ENCODE measurements at places on chromosomes 11 and 22.

DNA sequence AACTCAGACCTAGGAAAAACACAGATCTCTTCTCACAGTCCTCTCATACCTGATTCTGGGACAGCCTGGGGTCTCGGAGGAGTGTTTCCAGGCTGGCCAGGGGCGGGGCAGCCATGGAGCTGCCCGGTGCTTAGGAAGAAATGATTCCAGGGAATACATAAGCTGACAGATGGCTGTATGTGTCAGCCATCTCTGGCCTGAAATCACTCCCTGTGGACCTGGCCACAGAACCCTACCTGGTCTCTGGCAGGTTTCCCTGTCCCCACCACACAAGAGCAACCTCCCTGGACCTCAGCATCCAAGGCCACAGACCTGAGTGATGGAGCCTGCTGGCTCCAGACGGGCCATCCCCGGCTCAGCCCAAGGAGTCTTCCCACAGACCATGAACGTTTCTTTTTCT is 10.0 kb downstream of the GGA1 start:
- DNase-seq = no peak

DNA sequence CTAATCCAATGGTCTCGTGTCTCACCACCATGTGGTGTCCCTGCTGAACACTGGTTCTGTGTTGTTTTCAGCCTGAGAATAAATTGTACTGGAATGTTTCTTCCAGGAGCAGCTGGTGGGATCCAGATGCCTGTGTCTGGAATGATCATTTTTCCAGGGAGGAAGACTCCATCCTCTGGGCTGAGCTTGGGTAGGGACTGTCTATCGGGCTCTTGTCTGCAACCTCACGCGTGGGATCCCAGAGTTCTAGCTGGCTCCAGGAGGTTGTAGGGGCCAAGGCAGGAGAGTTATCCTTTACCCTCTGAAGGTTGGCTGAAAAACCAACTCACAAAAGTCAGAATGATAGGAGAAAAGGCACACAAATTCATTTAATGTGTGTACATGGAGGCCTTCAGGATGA is 144.1 kb upstream of the B3GAT1 start:
- no peak for DNase-seq

DNA sequence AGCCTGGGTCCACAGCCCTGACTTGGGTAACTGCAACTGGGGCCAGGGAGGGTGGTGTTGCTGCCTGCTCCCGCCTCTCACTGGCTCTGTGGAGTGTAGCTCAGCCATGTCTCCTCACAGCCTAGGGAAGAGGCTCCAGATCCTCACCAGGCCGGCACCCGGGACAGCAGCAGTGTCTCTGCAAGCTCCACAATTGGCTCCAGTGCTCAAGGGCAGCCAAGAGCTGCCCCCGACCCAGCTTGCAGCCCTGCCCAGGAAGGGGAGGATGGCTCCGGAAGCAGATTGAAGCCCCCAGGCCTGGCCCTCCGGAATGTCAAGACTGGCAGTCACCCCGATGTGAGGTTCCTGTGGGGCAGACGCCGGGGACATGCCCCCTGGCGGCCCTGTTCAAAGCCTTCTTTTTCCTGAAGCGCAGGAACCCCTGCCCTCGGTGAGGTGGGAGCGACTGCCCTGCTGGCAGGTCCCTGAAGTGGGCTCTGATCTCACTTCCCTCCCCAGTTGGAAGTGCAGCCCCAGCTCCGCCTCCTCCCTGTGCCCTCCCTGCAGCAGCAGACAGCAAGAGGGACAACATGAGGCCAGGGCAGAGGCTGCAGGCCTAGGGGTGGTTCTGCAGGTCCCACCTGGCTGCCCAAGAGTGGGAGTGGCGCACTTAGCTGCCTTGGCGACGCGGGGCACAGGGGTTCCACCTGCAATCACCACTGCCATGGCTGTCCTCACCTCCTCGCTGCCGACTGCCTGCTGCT is 816.2 kb upstream of the LUZP2 start:
- no peak for DNase-seq

DNA sequence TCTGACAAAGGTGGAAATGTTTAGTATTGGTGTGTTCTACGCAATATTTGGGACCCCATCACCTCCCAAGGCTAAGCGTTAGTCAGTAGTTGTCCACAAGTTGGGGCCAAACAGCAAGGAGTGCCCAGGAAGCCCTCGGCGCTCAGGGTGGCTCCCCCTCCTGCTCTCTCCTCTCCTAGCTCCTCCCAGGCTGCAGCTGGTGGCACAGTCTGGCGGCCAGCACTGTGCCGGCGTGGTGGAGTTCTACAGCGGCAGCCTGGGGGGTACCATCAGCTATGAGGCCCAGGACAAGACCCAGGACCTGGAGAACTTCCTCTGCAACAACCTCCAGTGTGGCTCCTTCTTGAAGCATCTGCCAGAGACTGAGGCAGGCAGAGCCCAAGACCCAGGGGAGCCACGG is 16.8 kb downstream of the CD5 start:
- no peak for DNase-seq

DNA sequence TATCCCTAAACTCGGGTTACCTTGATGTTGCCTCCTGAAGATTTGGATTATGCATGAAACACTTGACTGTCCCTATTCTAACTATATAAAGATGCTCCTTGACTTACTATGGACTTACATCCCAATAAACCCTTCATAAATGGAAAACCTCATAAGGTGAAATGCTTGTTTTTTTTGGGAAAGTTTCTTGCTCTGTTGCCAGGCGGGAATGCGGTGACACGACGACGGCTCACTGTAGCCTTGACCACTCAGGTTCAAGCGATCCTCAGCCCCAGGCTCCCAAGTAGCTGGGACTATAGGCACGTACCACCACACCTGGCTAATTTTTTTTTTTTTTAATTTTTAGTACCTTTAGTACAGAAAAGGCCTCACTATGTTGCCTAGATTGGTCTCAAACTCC is 10.6 kb downstream of the MAPK1 start:
- no peak for DNase-seq

DNA sequence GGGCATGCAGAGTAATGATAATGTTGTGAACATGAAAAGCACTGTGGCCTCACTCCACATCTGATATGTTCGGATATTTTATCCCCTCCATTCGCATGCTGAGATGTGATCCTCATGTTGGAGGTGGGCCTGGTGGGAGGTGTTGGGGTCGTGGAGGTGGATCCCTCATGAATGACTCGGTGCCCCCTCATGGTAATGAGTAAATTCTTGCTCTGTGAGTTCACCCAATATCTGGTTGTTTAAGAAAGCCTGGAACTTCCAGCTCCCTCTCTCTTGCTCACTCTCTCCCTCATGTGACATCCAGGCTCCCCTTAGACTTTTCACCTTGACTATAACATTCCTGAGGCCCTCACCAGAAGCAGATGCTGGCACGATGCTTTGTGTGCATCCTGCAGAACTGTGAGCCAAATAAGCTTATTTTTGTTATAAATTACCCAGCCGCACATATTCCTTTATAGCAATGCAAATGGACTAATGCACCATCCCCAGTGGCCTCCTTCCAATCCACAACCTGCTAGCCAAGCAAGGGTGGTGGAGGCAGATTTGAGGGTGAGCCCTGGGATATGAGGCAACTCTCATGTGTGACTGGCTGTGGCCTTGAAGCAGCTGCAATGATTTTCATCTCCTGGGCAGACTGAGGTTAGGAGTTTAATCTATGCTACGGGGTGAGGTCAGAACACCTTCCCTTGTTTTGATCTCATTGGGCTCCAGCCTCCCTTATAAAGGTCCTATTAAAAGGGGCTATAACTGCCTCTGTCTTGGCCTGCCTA is 276.5 kb downstream of the ETS1 start:
- DNase-seq = no peak

- DNase-seq = no peak
Measured at GRCh38 chr11:102368472-102368871, 21.5 kb downstream of the BIRC2 start.

DNA sequence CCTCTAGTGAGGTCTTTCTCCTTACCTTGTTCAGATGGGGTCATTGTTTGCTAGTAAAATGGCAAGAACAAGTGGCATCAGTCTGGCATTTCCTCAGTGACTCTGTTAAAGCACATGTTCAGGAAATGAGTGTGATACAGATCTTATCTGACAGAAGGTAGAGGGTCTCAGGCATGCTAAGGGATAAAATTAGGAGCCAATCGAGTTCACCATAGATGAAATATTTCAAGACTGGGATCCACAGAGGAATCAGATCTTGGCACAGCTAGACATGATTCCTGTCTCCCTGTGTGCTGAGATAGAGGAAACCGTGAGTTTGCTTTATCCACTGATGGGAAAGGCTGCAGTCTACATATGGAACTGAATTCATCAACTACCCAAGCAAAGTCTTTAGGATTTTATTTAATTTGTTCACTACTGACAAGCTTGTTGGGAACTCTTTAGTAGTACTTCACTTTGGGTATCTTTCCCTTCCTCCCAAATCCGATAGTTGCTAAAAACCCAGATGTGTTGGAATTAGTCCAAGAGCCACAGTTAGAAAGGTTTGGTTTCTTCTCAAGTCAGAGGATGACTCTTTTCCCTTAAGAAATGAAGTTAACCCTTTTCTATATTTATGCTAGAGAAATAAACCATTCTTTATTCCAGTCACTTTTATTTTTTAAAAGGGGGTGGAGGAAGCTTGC is 18.4 kb downstream of the FAM118B start:
- DNase-seq = no peak

DNA sequence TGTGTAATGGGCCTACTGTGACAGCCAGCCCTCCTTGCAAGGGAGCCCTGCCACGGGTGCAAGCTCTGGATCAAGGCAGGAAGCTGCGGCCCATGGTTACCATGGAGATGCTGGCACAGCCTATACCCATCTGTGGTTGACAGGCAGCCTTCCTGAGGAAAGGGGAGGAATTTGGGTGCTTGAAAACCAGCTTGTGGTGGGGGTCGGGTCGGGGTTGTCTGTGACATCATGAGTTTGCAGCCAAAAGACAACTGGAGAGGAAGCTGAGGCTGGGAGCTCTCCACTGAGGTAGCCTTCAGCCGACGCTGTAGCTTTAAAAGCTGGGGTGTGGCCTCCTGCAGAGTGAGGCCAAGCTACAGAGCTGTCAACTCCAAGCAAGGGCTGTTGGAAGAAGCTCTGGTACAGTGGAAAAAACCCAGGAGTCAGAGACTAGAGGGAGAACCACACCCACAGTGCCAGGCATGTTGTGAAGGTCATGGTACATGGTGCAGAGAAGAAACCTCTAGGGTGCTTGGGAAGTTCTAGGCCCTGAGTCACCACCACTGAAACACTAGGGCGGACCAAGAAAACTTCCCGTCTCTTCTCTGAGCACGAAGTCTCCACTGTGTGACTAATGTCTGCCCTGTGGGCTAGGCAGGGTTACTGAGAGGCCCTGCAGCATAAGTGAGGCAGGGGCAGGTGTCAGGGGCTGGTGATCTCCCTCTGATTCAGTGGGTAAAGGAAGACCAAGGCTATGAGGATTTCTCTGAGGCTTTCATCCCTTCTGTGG is 10.8 kb upstream of the LDHA start:
- DNase-seq = no peak

GRCh38 chr11:44694443-44694842 is 32.3 kb upstream of the TSPAN18 start:
- DNase-seq = no peak

DNA sequence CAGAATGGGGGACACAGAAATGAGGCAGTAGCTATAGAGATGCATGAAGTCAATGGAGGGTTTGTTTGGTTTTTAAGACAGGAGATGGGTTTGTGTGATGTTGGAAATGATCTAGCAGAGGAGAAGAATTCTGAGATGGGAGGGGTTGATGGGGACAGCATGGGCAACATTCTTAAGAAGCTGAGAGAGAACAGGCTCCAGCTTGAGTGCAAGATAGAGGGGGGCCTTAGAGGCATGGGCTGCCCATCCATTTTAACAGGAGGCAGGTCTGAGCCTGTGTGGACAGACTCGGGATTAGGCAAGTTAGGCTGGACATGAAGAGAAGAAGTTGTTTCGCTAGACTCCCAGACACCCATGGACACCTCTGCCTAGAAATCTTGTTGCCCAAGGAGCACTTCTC is 37.9 kb upstream of the NRIP3 start:
- DNase-seq = no peak

- no peak for DNase-seq
Measured at GRCh38 chr11:58573451-58574104, 2.1 kb downstream of the LPXN start.

GRCh38 chr11:11740836-11741235 is 100.9 kb upstream of the USP47 start:
- no peak for DNase-seq

DNA sequence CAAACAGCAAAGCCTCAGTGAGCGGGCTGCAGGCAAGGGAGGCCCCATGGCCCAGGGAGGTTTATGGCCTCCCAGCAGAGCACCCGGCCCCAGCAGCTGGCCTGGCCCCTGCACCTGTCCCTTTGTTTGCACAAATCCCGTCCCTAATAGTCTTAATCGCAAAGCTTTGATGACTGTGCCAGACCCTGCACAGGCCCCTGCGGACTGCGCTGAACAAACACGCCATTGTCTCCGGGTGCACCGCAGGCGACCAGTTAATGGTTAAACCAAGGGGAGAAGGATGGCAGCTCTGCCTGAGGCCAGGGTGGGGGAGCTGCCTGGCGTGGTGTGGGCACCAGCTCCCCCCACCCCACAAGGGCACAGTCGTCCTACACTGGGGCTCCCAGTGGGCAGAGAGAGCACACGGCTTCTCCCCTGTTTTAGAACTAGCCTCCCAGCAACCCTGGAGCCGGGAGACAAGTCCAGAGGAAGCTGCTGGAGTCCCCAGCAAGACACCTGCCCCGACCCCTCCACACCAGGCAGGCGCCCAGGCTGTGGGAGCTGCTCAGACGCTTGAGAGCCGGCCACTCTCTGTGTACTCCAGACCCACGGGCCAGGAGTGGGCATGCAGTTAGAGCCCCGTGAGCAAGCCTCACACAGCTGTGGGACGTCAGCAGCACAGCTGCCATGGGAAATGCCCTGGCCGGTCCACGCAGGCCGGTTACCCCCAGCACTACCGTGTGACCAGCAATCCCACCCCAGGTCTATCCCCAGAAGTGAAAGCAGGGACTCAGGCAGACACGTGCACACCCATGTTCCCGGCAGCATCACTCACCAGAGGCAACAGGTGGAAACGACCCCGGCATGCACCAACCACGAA is 39.7 kb upstream of the TH start:
- peak; percentile 92 for DNase-seq

- DNase-seq = no peak
Measured at GRCh38 chr22:37112084-37112728, 2.7 kb upstream of the TMPRSS6 start.

GRCh38 chr22:23221351-23221804 is 41.1 kb downstream of the BCR start:
- no peak for DNase-seq

DNA sequence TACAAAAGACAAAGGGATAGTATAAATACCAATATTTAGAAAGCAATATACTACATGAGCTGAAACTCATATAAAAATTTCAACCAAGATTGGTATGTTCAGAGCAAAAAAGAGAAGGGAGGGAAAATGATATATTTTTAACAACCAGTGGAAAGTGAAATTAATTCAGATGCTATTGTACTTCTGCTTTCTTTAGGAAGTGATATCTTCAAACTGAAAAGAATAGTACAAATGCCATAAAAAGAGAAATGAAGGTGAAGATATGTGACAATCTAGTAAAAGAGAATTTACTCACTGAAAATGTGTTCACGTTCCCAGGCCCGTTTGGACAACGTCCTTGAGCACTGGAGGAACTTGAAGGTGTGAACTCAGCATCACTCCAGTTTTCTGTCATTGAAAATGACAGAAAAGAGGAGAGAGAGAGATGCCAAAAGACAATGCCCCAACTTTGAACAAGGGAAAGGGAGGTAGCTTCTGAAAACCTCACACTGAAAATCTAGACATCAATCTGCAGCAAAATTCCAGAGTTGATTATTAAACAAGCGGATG is 47.5 kb downstream of the SC5D start:
- no peak for DNase-seq

Data from NCI-H748 treated with DMSO at 0.1 percent for 48 hours (cell line).